Non-pigmented ciliary epithelial cell (primary cell): ENCODE measurements at places on chromosomes 7 and 10.

DNA sequence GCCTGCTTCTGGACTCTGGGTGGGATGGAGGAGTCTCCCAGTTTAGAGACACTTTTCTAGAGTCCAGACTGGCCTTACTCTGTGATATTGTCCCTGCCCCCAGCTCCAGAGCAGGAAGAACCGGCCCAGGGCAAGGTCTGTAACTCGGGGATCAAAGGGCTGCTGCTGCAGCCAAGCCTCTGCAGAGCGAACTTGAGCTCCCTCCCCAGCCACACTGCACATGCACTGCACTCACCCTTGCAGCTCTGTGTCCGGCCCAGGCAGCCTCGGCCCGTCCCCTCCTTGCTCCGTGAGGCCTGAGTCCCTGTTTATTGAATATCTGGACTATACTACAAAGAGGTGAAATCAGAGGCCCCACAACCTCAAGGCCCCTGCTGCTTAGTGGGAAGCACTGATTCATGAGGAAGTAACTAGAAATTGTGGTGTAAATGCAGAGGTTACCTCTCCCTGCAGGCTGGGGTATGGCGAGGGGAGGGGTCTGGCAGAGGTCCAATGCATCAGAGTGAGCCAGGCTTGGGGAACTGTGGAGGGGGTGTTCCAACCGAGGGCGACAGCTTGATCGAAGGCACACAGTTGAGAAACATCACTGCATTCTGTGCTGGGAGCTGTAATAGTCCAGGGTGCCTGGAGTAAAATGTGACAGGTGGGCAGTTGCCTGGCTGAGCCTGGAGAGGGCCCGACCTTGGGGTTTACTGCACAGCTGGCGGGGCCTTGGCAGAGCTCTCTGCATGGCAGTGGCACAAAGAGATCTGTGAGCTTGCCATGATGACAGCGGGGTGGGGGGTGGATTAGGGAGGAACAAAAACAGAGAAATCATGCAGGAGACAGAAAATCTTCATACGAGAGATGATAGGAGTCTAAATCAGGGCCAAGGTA is 49.1 kb downstream of the AOC1 start:
- DNase-seq, result no peak

- no peak for DNase-seq
Observed at GRCh38 chr7:105149827-105150226, 135.8 kb downstream of the KMT2E start.

- DNase-seq, result no peak
Observed at GRCh38 chr7:142345811-142346210, 88.0 kb upstream of the PRSS58 start.

DNA sequence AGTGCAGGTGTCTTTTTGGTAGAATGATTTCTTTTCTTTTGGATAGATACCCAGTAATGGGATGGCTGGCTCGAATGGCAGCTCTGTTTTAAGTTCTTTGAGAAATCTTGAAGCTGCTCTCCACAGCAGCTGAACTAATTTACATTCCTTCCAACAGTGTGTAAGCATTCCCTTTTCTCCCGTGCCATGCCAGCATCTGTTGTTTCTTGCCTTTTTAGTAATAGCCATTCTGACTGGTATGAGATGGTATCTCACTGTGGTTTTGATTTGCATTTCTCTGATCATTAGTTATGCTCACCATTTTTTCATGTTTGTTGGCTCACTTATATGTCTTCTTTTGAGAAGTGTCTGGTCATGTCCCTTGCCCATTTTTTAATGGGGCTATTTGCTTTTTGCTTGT is 486.3 kb downstream of the GALNT17 start:
- DNase-seq, result no peak

- DNase-seq, result no peak
Observed at GRCh38 chr7:43303740-43304241, 191.3 kb downstream of the HECW1 start.

GRCh38 chr10:118216020-118216419 is 126.1 kb downstream of the FAM204A start:
- no peak for DNase-seq

DNA sequence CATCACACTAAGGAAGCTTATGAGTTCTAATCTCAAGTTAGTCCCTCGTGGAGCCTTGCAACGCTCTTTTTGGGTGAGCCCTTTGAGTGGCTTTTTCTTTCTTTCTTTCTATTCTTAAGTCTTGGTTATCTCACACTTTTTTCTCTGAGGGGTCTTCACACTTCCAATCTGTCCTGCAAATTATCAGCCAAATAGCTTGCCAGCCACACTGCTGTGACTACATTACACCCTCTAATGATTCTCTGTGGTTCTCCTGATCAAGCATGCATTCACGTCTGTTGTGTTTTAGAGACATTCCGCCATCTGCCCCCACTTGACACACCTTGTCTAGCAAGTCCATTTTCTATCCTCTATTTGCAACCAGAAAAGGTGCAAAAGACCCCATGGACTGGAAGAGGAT is 340.2 kb downstream of the THSD7A start:
- DNase-seq, result no peak

DNA sequence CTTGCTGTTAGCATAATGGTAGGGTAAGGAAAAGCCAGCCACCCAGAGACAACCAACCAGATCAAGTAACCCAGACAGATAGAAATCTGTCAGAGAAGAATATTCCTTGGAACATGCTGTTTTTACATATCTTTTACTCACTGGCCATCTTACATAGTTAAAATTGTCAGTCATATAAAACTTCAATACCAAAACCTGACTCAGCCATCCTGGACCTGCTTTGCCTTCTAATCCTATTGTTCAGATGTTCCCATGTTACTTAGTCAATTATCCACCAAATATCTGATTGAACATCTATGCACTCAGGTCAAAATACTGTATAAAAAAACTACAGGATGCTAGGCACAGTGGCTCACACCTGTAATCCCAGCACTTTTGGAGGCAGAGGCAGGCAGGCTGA is 466.5 kb upstream of the NRP1 start:
- DNase-seq, result no peak

GRCh38 chr10:1420661-1421362 is 316.5 kb downstream of the ADARB2 start:
- DNase-seq, result peak; percentile 2

- no peak for DNase-seq
Observed at GRCh38 chr10:35903021-35903420, 260.9 kb upstream of the FZD8 start.

GRCh38 chr7:138237995-138238394 is 161.7 kb downstream of the AKR1D1 start:
- DNase-seq, result no peak

DNA sequence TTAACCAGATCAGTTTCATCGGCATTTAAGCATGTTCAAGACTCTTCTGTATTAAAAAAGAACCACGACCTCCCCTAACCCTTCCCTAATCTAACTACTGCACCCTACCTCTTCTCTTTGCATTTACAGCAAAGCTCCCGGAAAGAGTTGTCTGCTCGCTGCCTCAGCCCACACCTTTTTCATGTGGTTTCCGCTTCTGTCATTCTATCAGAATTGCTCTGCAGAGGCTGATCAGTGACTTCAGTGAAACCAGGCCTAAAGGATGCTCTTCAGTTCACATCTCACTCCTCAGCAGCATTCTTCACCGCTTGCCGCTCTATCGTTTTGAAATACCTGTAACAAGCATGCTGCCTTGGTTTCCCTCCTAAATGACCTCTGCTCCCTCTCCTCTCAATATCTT is 160.9 kb downstream of the SDK1 start:
- DNase-seq, result no peak

DNA sequence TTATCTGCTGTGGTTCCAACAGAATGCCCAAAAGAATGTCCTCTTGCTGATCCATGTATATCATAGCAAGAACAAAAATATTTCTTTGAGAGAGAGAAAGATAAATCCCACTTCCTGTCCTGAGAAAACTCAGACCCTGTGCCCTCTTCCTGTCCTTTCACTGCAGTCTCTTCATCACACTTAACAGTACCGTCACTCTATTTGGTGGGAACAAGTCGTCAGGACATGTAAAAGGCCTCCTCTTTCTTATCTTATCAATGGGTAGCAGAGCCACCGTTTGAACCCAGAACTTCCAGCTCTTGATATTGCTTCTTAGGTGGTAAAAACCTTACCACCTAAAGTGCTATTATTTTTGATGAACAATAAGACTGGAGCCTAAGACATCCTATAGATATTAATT is 43.9 kb downstream of the CHRM2 start:
- DNase-seq, result no peak

DNA sequence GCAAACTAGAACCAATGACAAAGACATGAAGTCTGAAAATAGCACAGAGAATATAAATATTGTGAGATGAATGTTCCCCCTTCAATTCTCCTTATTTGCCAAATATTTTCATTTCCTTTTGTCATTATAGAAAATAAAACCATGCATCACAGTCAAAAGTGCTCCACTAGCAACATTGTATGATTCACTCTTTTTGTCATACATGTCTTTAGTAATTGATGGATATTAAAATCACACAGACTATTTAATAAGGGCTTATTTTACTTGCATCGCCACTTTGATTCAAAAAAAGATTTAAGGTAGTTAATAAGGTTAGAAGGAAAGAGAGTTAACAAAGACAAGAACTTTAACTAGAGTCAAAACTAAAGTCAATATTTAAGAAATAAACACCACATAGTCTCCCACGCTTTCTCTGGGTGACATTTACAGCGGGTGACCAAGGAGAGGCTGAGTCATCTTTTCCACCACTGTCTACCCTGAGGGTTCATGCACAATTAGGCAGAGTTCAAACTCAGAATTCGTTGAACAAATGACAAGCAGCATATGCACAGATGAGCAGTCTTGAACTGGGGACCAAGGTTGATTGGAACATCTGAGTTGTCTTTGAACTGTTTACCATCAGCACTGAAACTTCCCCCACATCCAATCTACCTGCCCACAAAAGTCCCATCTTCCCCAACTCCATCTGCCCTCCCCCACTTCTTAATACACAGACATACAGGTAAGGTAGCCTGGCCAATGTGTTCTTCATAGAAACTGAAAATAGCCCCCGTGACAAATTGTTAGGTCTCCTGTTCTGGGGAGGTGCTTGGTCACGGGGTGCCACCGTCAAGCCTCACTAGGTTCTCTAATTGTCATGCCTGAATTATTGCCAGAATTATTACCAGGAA is 42.5 kb downstream of the C7orf25 start:
- DNase-seq, result no peak

- no peak for DNase-seq
Observed at GRCh38 chr10:49187950-49188761, at the start of gene TMEM273. TMEM273 (minus strand) TSS chr10:49188391; CDS start chr10:49188336, 55 bp downstream.

GRCh38 chr7:63899691-63900393 is 98.8 kb upstream of the ZNF722 start:
- no peak for DNase-seq

GRCh38 chr10:10803278-10803677 is 214.4 kb upstream of the CELF2 start:
- DNase-seq, result no peak

DNA sequence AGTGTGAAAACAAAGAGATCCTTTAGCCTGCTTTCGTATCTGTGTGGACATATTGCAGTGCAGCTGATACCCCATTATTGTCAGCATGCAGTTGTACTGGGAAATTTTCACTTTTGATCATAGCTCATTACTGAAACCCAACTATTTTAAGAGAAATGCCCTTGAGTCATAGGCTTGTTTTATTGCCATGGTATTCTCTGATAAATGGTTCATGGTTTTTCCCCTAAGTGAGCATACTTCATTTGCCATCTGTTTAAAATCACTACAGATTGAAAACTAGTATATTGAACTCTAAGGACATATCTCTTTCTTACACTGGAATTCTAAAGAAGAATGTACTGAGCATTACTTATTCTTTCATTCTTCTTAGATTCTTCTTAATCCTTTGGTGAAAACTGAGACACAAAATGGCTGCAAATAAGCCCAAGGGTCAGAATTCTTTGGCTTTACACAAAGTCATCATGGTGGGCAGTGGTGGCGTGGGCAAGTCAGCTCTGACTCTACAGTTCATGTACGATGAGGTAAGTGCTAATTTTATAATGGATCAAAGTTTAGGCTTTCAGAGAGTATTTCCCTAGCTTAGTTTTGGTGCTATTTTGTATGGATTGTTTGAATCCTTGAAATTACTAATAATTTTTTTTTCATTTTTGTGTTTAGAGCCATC is 63.0 kb downstream of the RALA start:
- no peak for DNase-seq

DNA sequence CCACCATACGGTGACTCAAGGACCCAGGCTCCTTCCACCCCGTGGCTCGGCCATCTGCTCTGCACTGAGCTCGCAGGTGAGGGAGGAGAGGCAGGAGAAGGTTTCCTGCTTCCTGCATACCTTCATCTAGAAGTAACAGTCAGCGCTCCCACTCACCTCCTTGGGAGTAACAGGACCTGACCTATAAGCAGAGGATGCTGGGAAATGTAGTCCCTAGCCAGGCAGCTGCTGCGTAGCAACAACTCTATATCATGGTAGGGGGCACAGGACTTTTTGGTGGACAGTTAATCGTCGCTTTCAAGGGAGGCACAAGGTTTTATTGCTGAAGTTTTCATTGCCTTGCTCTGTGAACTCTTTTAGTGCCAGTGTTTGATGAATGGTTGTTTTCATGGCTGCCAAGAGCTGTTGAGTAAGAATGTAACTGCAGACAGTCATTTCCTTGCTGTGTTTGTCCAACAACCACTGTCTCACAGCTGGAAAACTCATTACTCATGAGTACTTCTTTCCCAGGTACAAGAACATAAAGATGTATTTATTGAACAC is 10.2 kb upstream of the ZFYVE27 start:
- peak; percentile 13 for DNase-seq

DNA sequence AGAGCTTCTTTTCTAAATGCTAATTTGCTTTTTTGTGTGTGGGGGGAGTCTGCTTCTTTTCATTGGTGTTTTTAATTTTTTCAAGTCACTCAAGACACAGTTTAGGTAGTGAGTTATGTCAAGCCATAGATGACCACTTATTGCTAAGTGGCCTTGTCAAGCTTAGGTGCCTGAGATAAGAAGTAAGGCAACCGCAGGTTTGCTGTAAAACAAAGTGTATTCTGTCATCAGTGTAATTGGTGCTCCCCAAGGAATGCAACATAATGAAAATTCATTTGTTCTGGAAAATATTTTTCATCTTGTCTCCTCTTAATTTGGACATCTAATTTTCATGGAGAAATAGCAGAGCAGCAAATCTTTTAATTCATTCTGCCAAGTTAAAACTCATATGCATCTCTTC is 249.6 kb downstream of the EXOC4 start:
- no peak for DNase-seq

GRCh38 chr7:128954150-128954549 is 16.4 kb downstream of the IRF5 start:
- no peak for DNase-seq

DNA sequence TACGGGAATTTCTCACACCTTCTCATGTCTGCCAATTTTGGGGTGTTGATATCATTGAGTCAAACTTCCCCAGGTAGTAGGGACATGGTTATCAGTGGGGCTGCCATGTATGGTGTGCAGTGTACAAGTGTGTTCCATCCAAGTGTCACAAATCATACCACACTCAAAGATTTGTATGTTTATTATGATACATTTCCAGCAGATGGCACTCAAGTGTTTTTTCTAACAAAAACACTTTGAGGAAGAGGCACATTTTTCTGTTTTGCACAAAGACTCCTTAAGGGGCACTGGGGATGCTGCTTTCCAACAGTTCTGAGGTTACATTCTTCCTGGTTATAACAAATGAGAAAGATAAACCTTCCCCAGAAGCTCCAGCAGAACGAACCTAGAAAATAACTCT is 414.5 kb downstream of the REEP3 start:
- no peak for DNase-seq
